Thymus (tissue), 14 donors: ENCODE measurements at places on chromosomes 1 and 21. TPM values are rescaled to one million over a fixed set of nuclear protein-coding genes. Genes with fewer than 3 reads are reported as not detected.

DNA sequence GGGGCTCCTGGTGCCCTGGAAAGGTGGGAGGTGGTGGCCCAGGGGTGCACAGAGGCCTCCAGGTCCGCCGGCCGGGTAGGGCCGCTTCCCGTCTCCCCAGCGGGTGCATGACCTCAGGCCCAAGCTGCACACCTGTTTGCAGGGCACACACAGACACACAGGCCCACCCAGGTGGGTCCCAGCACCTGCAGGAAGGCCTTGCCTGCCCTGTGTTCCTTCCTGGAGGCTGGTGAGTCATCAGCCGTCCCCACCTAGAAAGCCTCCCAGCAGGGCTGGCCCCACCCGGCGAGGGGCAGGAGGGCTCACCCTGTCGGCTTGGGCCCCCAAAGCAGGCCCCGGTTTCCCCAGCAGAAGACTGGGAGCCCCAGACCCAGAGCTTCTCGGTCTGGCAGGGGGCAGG is 23.6 kb upstream of the TTLL10 start:
- no peak for DNase-seq

- no peak for DNase-seq
Measured at GRCh38 chr1:163085904-163086268, 16.7 kb downstream of the RGS4 start.

- no peak for DNase-seq
Measured at GRCh38 chr1:214476229-214476985, 75.0 kb downstream of the PTPN14 start.

- DNase-seq: no peak
Measured at GRCh38 chr1:156487862-156488261, 12.7 kb downstream of the MEF2D start.

- no peak for DNase-seq
Measured at GRCh38 chr1:204819495-204819894, 51.2 kb upstream of the NFASC start.

Gene BCL2L15
- 0.76 TPM for total RNA-seq

DNA sequence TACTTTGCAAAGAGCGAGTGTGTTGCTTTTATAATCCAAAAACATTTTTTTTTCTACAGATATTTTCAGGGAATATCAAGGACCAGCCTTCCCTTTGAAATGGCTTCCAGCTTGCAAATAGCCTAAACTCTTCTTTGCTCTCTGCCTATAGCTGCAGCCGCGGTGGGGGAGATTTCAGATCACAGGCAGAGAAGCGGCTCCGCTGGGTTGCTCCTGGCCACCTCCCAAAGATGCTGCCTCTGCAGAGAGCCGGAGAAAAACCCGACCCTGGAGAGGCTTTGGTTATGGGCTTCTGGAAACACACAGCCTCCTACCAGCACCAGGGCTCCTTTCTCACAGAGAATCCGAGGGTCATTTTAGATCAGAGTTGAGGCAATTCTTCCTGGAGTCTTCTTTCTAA is 18.6 kb upstream of the PAX7 start:
- DNase-seq: no peak

DNA sequence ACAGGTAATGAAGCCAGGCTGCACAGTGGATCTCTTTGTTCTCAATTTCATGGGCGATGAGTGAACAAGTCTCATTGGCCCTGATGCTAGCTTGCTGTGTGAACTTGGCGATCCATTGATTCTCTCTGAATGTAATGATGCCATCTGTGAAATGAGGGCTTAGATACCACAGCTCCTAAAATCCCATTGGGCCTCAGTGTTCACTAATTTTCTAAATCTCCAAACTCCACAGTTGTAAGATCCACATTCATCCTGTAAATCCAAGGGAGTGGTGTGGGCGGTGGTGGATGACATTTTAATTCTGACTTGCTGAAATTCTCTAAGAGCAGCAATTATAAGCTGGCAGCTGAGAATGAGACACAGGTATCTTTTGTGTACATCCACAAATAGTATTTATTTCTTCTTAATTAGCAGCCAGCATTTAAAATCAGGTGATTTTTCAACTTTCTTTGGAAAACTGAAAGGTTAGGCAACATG is 9.6 kb upstream of the ACTL8 start:
- no peak for DNase-seq
